ENCODE measurements at places on chromosomes 6 and 20.

GRCh38 chr20:51525241-51526105, 17.0 kb downstream of the NFATC2 start:
- peak; percentile 56 for DNase-seq

DNA sequence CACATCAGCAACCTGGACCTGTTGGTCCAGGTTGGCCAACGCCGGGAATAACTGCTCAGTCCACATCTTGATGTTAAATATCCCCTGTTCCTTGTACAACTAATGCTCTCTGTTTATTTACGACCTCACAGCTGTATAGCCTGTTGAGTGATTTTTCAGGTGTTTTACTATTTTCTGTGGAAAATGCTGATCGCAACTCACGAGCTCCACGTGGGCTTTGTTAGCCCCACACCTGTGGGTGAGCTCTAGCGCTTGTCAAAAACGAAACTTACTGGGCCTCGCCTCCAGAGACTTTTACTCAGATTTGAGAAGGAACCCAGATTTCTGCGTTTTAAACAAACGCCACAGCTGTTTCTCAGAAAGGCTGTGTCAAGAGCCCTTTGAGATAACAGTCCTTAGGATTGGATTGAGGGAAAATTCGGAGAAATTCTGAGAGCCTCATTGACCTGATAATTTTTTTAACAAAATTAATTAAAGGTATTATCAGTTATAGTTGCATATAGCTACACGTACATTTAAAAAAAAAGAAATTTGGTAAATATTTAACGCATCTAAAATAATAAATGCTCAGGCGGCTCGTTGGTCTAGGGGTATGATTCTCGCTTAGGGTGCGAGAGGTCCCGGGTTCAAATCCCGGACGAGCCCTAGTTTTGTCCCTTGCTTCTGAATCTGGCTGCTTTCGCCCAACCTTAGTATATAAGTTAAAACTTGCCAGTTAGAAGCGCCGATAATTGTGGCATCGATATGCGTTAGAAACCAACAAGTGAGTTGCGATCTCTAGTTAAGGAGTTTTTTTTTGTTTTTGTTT, 16.7 kb downstream of the HMGN4 start:
- DNase-seq, result no peak

- DNase-seq, result no peak
Measured at GRCh38 chr6:84284428-84285049, 57.1 kb upstream of the CEP162 start.

DNA sequence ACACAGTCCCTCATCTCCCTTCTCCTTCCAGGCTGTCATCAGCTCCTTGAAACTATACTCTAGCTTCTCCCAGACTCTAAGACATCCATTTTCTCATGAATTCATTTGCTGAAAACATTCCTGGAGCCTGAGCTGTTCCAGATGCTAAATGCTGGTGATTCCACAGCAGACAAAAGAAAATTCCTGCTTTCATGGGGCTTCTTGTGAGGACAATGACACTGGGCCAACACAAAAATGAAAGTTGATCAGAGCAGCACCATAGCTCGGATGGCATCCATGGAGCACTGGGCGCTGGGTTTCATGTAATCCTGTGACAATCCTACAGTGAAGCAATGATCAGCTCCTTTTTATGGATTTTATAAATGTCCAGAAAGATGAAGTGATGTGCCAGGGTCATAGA, 47.4 kb upstream of the STX16 start:
- DNase-seq, result no peak

DNA sequence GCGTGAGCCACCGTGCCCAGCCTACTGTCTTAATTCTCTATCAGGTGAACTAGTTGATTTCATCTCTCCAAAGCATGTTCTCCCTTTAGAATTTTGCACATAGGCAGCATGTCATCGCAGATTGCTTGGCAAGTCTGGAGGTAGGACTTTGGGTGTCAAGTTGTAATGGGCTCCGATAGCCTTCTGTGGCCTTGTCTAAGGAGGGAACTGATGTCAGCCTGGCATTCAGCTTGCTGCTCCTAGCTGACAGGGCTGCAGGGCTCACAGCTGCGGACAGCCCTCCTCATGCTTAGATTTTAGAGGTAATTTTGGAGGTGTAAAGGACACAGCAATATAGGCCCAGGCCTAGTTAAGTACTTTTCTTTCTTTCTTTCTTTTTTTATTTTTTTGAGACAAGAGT, 11.3 kb downstream of the CHMP4B start:
- DNase-seq, result no peak

DNA sequence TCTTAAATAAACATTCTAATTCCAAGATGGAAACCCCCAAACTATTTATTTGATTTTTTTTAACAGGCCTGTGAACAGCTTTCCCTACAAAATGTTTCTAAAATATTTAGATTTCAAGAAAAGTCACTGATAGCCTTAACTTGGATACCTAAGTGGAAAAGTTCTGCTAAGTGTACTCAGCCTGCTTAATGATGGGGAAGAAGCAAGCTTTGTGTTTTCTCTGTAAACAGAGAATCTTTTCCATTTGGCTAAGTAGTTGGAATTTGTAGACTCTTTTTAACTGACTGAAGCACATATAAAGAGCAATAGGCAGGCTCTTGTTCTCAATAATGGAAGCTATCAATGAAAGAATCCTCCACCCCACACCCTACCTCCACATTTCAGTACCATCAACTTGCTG, 108.2 kb downstream of the KIF6 start:
- no peak for DNase-seq

DNA sequence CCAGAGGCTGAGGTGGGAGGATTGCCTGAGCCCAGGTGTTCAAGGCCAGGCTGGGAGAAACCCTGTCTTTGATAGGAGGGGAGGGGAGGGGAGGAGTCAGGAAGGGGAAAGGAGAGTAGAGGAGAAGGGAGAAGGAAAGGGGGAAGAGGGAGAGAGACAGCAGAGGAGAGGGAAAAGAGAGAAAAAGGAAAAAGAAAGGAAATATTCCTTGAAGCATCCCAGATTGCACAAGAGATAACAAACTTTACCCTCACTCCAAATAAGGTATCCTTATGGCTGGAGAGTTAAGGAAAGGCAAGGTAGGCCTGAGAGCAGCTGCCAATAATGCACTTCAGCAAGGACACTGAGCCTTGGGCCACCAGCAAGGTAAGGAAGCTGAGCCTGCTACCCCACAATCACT, 166.3 kb upstream of the SLC22A16 start:
- no peak for DNase-seq

Measured in right hindlimb (tissue), 1 donor.